ENCODE measurements at places on chromosomes 1 and 21.

DNA sequence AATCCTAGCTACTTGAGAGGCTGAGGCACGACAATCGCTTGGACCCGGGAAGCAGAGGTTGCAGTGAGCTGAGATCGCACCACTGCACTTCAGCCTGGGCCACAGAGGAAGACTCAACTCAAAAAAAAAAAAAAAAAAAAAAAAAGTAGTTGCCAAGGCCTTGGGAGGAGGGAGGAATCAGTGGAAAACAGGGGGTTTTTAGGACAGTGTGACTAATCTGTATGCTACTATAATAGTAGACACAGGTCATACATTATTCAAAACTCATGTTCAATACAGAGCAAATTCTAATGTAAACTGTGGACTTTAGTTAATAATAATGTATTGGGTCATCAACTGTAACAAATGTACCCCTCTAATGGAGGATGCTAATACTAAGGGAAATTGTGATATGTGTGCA is 51.7 kb upstream of the CTPS1 start:
- no peak for DNase-seq

DNA sequence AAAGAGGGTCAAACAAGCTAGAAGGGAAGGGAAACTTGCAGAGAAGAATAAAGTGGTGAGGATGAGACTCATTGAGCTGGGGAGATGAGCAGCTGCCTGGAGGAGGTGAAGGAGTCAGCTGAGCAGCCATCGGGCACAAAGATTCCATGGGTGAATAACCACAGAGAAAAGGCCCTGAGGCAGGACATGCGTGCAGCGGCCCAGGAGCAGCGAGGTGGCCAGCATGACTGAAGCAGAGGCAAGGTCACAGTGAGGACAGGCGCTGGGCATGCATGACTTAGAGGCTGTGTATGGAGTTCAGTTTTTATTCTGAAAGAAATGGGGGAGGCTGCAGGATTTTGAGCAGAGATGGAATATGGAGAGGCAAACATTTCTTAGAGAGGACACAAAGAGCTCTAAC is 24.9 kb downstream of the OLFML2B start:
- DNase-seq: peak; percentile 86

DNA sequence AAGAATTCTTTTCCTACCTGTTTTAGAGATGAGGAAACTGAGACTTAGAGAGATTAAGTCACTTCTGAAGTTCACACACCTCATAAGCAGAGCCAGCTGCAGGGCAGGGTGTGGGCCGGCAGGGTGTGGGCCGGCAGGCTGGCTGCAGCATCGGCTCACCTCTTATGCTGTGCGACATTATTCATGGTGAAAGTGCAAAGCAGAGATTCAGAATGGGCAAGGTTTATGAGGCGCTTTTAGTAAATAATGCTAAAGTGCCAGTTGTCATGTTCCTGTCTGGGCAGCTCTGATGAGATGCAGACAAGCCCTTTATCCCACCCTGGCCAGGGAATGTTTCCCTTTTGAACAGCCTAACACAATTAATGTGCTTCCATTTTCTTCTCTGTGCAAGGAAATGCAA is 14.6 kb downstream of the MAB21L3 start:
- no peak for DNase-seq

DNA sequence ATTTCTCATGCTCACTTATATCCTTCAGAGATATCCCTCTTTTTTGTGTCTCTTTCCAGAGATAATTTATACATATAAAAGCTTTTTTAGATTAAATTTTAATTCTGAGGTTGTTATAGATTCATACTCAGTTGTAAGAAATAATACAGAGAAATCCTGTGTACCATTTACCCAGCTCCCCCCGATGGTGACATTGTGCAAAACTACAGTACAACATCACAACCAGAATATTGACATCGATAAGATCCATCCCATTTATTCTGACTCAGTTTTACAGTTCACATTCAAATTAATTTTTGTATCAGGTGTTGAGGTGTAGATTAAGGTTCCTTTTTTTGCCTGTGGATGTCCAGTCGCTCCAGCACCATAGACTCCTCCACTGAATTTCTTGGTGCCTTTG is 14.3 kb downstream of the DMRTB1 start:
- DNase-seq: peak; percentile 42

- peak; percentile 11 for DNase-seq
Observed at GRCh38 chr1:233868461-233868860, 36.0 kb upstream of the SLC35F3 start.

DNA sequence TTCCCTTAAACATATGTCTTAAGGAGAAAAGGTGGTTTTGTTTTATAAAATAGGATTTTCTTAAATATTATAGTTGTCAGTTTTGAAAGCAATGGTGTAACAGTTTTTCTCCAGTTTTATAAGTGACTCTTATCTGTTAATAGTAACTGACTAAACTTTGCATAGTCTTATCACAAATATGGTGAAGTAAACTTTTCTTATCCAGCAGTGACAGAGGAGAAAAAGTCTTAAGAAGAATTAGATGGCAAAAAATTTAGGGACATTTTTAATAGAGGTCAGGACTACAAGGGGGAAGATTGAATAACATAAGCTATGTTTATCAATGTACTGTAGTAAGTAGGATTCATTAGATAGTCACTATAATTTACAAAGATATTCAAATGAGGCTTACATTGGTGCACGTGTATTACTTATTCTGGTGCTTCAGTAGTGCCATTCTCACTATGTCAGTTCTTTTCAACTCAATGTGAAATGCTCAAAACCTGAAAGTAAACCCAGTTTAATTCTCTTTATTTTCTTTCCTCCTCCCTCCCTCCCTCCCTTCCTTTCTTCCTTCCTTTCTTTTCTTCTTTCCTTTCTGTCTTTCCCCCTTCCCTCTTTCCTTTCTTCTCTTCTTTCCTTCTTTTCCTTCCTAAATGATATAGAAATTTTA is 26.1 kb downstream of the F3 start:
- DNase-seq: no peak

DNA sequence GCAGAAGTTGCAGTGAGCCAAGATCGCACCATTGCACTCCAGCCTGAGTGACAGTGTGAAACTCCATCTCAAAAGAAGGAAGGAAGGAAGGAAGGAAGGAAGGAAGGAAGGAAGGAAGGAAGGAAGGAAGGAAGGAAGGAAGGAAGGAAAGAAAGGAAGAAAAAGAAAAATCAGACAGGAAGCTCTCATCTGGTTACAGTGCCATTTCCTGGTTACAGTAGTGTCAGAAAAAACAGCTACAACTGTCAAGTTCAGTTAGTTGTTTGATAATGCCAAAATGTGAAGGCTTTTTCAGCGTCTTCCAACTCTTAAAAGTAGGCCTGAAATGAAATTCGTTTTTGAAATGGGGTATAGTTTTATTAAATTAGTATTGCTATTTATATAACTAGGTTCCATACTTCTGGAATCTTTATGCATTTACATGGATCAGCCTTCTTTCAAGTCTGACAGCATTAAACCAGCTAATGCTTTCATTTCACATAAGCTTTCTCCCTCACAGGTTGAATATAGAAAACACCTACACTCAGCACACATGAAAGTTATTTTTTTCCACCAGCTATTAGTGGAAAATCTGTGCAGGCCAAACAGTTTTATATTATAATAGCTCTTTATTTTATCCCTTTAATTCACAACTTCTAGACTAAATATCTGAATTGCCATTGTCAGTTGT is 21.2 kb downstream of the PTPN22 start:
- DNase-seq: no peak

- DNase-seq: peak; percentile 94
Observed at GRCh38 chr1:23800400-23801337, at the start of gene GALE. TSS of gene GALE (minus strand) at chr1:23800754. CDS start at chr1:23799007, 1,747 bp downstream.

- no peak for DNase-seq
Observed at GRCh38 chr1:159436469-159436868, 3.1 kb upstream of the OR10J1 start.

DNA sequence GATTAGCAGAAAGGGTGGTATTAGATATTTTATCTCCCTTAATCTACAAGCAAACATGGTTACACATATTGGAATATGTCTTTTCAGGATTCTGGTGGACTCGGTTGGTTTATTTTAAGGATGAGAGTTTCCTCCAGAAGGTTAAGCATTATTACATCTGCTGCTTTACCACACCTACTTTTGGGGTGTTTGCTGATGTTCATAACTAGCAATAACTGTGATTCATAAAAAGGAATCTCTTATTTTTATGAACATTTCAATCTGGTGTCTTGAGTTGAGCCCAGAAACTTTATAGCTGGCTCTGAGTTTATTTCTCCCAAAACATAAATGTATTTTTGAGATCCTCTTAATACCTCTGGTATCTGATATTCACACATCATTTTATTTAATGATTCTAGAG is 82.7 kb downstream of the LRRC8D start:
- no peak for DNase-seq

DNA sequence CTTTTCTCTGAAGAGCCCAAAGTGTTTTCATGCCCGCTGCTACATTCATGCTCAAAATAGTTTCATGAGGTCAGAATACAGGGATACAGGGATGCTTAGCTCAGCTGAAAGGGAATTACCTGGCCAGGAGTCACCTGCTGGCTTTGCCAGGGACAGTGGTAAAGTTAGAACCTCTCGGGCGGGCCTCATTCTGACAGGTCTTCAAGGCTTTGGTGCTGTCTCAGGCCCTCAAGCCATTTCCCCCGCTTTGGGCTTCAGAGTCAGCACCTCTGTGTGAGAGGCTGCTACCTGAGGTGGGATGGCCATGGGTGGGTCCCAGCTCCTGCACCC is 5.5 kb downstream of the RASSF5 start:
- DNase-seq: no peak

- no peak for DNase-seq
Observed at GRCh38 chr1:30820299-30820698, 62.7 kb upstream of the LAPTM5 start.

DNA sequence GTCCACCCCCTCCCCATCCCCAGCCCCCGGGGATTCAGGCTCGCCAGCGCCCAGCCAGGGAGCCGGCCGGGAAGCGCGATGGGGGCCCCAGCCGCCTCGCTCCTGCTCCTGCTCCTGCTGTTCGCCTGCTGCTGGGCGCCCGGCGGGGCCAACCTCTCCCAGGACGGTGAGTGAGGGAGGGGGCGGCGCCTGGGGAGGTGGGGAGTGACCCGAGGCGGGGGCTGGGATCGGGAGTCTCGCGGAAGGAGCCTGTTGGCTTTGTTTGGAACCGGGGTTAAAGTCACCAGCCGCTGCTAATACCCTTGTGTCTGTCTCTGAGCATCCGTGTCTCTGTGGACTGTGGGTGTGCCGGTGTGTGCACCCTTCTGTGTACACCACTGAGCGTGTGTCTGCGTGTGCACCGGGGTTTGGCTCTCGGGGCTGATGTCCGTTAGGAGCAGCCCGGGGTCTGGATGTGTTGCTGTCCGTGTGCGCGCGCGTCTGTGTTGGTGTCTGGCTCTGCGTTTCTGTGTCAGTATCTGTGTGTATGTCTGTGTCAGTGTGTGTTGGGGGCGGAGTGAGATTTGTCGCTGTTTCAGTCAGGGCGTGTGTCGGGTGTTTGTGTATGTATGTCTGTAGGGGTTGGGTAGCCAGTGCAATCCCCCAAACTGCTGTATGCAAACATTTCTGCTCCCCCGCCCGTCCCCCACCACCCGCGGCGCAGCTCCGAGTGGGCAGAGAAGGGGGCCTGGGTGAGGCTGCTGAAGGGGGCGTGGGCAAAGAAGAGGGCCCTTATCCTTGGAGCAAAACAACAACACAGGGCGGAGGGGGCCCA is 480 bp downstream of the CADM3 start:
- no peak for DNase-seq

DNA sequence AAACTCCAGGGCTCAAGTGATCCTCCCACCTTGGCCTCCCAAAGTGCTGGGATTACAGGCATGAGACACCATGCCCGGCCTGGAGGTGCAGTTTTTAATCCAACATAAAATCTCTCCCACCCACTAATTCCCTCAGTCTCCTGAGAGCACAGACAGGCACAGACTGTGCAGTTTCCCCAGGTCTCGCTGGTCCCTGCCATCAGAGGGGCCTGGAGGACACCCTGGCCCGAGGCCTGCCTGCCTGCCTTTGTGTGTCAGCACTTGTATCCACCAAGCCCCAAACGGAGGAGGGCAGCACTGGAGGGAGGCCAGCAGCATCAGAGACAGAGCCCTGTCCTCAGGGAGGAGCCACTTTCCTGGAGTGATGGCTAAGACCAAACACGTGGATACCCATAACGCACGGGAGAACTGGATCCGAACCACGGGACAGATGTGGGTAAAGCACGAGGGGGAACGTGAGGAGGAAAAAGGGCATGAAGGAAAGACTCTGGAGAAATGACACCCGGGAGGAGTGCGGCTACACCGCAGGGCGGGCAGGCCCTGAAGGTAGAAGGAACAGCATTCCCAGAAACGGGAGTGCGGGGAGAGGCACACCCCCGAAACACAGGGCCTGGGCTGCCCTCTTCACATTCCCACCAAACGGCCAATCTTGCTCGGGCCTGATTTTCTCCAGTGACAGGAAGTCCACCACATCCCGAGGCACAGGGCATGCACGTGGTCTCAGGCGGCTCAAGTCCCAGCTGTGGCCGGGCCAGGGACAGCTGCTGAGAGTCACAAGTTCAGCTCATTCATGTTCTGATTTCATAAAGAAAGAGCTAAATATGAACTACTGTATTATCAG is 29.7 kb downstream of the NPHP4 start:
- DNase-seq: no peak

DNA sequence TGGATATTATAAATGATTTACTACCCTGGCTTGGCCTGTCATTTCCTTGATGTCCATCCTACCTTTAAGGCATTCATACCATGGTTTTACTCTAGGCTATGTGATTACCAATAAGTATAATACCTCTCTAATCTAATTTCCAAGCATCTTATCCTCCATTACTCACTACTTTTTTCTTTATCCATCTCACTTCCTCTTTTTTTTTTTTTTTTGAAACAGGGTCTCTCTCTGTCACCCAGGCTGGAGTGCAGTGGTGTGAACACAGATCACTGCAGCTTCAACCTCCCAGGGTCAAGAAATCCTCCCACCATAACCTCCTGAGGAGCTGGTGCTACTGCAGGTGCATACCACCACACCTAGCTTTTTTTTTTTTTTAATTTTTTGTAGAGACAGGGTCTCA is 39.9 kb downstream of the INKA2 start:
- no peak for DNase-seq

DNA sequence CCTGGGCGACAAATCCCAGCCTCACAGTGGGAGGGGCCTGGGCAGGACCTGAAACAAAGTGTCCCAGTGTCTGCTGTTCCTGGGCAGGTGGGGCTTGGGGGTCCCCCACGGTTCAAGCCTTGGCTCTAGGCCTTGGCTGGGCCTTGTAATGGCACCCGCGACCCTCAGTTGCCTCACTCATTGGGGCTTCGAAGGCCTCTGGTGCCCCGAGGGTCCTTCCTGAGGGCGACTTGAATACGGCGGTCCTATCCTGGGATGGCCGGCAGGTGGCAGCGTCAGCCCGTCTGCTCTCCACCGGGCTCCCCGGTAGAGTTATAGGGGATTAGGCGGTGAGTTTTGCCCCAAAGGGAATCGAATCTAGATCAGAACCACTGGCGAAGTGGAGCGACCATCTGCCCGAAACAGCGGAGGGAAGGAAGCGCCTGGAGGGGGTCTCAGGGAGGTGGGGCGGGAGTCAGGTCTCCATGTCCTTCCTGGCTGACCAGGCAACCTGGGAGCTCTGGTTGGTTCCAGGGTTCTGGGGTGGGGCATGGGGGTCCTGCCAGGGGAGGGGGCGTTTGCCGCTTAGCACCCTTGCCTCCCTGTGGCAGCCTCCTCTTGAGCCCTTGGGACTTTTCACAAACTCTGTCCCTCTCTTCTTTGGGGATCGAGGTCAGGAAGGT is 2.1 kb upstream of the PEX10 start:
- DNase-seq: peak; percentile 73

GRCh38 chr1:159554696-159555095 is 18.9 kb upstream of the OR10J5 start:
- peak; percentile 45 for DNase-seq
